ENCODE measurements at places on chromosomes 6 and 20. TPM values are rescaled to one million over a fixed set of nuclear protein-coding genes. Genes with fewer than 3 reads are reported as not detected.

The RTEL1 gene
- 22.5 TPM for total RNA-seq

The WFDC5 gene
- not detected for total RNA-seq

The C6orf141 gene
- not detected for total RNA-seq

The RFX6 gene
- not detected for total RNA-seq

The NKX2-2 gene
- not detected for total RNA-seq
